ENCODE measurements at places on chromosomes 12 and 14.

GRCh38 chr14:90406384-90406798 lies 9.6 kb downstream of the CALM1 start:
- DNase-seq = no peak

- DNase-seq = no peak
Observed at GRCh38 chr12:100279159-100279558, 12.2 kb downstream of the SCYL2 start.

GRCh38 chr14:21891921-21892320 lies 218.3 kb upstream of the OR4E1 start:
- DNase-seq = no peak

DNA sequence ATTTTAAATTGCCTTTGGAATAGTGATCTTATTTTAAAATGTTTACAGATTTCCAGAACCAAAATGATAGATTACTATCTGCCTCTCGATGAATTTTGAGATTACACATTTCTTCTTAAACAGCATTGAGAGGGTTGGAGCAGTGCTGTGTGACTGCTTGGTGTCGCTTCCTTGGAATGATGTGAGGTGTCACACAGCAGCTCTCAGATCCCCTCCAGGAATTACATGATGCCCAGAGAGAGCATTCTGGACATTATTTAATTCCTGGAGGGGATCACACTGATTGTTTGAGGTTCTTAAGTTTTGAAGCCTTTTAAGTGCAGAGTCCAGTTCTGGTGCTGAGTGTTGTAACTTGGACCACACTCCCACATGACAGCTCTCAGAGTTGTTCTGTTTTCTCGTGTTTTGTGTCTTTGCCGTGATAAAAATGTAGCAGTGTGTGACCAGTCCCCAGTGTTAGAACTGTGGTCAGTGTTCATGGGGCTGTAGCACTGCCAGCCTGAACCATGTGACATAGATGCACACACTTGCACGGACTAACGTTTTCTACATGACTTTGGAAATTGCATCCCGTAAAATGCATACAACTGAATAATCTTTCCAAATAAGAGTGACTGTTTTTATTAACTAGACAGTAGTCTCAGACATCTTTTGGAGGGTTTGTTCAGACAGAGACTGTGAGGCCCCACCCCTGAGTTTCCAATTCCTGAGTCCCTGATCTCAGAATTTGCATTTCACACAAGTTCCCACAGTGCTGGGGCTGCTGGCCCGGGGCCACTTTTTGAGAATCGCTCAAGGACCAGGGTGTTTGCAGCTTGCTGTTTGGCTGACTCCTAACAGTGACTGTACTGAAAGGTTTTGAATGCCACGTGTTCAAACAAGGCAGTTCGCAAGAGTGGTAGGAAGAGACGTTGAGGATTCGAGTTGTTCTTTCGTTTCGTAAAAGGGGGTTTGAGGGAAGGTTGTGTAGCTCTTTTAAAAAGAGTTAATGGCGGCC lies 26.0 kb downstream of the XRCC3 start:
- DNase-seq = no peak

DNA sequence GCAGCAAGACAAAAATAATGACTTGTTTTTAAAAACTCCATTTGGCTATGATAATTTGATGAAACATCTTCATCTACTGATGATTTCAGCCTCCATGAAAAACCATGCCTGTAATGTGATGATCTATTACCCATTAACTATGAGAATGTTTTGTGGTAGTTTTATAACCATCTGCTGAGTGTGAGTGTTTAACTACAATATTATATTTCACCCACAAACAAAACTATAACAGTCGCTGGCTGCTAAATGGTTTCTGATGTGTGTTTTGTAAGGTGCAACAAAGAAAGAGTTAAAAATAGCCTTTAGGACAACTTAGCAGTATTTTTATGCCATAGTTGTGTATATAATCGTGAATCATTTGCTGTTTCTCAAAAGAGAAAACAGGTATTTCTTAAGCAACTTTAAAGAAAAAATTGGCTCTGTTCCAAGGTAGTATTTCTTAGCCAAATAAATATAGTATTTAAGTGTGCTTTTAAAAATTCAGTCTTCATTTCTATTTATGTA lies 4.9 kb downstream of the PTHLH start:
- DNase-seq = no peak

- no peak for DNase-seq
Observed at GRCh38 chr12:91507754-91508153, 325.1 kb upstream of the DCN start.

DNA sequence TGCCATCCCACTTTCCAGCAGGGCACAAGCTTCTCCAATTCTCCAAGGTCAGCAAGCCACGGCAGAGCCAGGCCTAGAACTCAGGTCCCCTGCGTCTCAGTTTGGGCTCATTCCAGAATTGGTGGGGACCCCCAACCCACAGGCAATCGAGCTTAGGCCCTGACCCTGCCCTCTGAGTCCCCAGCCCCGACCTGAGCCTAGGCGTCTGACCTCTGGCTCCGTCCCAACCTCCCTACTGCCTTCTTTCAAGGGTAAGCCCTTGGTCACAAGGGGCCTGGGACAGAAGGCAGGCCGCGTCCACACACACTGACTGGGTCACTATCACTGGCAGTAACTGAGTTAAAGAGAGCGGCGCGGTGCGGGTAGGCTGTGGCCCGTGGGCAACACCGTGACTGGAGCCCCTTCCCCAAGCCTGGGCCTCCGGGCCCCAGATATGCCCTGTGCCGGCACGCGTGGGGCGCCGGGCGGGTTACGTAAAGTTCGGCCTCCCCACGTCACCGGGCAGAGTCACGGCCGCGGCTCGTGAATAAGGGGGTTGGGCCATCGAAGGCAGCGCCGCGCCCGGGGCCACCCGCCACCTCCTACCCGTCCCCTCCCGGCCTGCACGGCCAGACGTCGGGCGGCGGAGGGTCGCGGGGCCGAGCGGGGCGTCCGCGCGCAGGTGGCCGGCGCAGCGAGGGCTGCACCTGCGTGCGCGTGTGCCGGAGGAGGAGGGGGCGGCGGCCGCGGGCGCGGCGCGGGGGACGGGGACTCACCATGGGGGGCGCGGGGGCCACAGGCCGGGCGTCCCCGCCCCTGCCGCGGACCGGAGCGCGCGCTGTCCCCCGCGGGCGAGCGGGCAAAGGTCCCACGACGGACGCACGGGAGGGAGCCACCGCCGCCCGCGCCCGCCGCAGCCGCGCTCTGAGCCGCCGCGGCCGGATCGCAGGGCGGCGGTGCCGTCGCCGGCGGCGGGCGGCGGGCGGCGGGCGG lies 516 bp downstream of the ANKRD9 start:
- DNase-seq = no peak

- no peak for DNase-seq
Observed at GRCh38 chr12:129102233-129102632, 249.0 kb downstream of the GLT1D1 start.

- DNase-seq = peak; percentile 40
Observed at GRCh38 chr12:64610660-64611340, 505 bp downstream of the RASSF3 start.

GRCh38 chr14:105622329-105622955 lies 96.1 kb downstream of the TMEM121 start:
- DNase-seq = no peak

DNA sequence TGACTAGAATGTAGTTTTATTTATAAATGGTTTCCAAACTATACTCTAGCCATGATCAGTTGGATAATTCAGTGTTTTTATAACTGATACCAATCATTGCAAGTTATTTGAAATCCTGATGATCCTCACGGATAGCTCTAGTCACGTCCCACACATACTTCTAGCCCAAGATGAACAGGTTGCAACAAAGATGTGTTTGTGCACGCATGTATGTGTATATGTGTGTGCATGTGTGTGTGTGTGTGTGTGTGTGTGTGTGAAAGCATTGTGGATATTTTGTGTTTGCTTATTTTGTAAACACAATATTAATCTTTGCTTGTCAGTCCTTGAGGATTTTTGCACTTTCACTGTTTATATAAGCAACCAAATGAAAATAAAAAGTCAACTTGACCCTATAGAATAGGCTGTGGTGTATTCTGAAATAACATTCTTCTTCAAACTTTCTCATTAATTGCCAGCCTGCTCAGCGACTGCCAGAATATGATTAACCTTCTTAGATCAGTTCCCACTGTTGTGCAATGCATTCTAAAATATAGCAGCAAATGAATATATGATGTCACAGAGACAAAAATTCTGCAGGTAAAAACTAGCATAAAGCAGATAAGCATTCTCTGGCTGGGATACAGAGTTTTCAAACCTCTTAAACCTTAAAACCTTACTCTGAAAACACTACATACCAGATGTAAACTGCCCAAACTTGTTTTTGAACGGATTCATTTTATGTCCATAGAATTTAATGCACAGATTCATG lies 48.8 kb upstream of the HIF1A start:
- DNase-seq = no peak

DNA sequence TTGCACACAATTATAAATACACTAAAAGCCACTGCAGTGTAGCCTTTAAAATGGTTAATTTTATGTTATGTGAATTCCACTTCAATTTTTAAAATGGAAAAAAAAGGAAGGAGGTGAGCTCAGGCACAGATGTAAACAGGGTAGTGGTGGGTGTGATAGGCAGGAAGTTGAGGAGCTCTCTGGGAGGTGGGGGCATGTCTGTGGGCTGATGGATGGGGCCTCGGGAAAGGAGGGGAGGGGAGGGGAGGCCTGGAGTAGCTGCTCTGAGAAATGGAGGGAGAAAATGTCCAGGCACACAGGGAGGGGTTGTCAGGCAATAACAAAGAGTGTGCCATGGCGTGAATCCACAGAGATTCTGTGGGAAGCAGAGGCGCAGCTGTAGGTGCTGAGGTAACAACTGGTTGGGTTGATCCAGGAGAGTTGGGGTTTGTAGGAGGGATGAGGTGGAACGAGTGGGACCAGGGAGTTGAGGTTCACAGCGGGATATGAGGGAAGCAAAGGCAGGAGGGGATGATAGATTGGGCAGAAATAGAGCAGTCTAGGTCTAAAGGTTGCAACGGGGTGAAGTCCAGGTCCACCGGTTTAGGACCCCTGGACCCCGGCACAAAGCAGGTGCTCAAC lies 57.2 kb downstream of the LTBP2 start:
- DNase-seq = no peak

DNA sequence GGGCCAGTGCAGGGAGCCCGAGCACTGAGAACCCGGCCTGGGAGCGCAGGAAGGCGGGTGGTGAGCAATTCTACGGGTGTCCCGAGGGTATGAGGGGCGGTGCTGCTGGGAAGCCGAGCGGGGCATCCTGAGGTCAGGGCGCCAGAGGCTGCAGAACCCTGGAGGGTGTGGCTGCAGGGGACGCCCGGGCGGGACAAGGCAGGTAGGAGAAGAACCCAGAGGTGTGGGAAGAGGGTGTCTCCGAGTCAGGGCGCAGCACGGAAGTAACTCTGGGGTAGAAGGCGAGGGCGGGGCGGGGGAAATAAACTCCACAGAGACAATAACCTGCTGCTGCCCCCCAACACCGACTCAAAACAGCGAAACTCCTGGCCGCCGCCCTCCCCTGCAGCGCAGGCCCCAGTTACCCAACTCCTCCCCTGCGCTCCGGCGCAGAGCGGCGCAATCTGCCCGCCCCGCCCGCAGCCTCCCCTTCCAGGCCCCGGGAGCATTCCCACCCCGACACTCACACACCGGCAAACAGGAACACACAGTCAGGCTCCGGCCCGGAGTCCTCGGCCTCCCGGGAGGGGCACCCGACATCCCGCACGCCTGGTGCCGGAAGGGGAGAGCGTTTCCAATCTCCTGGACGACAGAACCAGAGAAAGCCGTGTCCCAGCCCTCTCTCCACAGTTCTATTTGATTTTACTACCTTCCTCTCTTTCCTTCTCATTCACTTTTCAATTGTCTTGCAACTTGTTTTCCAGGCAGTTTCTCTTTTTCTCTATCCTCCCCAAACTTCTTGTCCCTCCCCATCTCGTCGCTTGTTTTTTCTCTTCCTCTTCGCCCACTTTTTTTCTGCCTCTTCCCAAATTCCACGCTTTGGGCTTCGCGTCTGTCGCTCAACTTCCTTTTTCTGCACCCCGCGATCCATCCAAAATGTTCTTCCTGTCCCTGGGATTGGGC lies 2.4 kb downstream of the HRK start:
- DNase-seq = no peak

DNA sequence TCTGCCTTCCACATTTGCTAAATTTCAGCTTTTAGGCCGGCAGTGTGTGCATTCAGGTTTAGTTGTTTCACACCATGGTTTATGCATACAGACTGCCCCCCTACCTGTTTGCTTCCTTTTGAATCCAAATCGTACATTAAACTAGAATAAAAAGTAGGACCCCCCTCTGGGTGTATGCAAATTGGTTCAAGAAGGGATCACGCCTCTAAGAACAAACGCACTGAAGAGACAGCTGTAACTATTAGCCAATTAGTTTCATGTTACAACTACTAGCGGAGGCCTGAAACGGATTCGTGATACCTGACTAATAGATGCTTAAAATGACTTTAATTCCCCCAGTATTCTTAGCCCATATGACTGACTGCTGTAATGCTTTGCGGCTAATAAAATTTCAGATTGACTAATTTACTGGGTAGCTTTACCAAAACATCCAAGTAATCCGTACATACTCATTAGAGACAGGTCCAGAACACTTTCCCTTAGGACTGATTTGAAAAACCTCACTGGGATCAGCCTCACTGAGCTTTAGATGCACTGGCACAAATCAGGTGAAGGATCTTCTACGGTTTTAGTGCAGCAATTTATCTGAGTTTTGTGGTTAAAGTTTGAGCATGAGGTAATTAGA lies 411.8 kb downstream of the NPAS3 start:
- DNase-seq = no peak

- DNase-seq = no peak
Observed at GRCh38 chr14:45251912-45252311, 1.1 kb downstream of the MIS18BP1 start.

DNA sequence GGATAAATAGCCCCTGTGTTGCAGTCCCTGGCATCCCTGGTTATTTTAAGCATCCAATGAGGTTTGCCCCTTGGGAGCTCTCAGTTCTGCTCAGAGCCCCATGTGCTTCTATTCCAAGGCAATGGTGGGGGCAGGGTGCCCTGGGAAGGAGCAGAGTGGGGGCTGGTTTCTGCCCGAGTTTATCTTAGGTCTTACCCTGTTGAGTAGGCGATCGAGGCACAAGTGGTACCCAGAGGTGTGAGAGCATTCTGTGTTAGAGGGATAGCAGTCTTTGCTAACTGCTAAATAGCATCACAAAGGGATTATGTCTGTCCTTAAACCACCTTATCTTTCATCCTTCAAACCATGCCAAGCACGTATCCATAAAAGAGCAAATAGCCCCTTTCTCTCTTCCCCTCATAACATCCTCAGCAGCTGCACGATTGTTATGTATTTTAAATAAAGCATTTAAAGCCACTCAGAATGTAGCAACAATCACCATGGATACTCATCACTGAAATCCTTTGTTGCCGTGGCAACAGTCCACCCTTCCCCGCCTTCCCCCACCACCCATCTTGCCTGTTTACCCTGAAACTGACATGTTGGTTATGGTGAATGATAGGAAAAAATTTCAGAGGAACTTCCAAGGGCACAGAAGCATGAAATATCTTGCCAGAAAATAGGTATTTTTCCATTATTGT lies 139.3 kb downstream of the PTPN11 start:
- no peak for DNase-seq

DNA sequence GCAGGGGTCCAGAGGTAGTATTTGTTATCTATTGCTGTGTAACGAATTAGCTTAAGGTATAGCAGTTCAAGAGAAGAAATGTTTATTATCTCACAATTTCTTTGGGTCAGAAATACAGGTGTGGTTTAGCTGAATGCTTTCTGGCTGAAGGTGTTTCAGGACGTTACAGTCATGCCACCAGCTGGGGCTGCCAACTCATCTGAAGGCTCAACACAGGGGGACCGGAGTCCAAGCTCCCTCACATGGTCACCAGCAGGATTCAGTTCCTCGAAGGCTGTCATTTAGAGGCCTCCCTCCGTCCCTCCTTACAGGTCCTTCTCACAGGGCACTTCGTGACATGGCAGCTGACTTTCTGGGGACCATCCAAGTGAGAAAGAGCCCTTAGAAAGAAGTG lies 37.5 kb upstream of the SINHCAF start:
- DNase-seq = no peak

All from stimulated activated CD4-positive, alpha-beta T cell treated with anti-CD3 and anti-CD28 coated beads, TNF-alpha, amount 100 ng/mL, for 48 hours (primary cell).